Stimulated activated CD4-positive, alpha-beta T cell treated with anti-CD3 and anti-CD28 coated beads, Interleukin-15, amount 100 ng/mL, for 24 hours (primary cell): ENCODE measurements at places on chromosomes 7 and 10.

- no peak for DNase-seq
Observed at GRCh38 chr10:110569122-110569521, 1.6 kb downstream of the SMC3 start.

DNA sequence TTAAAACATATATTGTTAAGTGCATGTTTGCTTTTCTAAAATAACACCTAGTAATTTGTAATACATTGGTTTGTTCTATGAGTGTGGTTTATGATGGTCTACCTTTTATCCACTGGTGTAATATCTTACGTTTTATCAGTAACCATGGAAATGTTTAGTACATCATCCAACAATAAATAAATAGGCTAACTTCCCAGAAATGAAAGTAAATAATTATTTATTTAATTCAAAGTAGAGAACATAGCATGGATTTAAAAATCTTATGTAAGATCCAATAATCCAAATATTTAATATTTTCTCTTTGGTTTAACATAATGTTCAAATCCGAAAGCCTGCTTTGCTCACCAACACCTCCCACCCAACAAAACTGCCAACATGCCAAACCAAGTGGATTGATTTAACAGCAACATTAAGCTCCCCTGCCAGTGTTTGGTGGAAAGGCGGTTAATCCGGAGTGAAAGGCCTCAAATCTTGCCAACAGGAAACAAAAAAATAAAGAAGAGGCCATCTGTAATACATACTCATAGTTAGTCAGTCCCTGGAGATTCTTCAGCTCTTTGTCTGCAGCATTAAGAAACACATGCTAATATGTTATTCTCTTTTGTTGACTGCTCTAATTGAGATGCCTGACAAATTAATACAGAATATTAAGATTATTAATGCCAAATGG, 897.8 kb downstream of the CNTNAP2 start:
- DNase-seq: no peak

- no peak for DNase-seq
Observed at GRCh38 chr10:115814542-115814941, 458.5 kb downstream of the GFRA1 start.

GRCh38 chr7:134552105-134552504, 3.2 kb downstream of the AKR1B15 start:
- no peak for DNase-seq
